Foreskin fibroblast (primary cell): ENCODE measurements at places on chromosomes 16 and 17.

- DNase-seq, result no peak
Measured at GRCh38 chr17:38791162-38791561, 8.2 kb downstream of the PIP4K2B start.

DNA sequence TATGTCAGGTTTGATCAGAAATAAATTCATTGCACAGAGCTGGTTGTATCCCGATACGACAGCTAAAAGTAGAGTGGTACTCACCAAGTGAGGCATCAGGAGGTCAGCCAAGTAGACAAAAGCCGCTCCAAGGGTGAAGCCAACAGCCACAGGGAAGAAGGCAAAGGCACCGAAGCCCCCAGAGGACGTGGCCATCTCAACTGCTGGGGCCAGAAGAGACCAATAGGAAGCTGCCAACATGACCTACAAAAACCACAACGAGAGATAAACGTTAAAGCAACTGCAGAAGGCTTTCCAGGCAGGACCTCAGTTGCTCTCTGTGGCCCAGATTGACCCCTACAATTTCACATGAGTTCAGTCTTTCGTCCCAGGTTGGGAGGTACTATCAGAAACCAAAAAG, 61.0 kb downstream of the SLC39A11 start:
- no peak for DNase-seq

DNA sequence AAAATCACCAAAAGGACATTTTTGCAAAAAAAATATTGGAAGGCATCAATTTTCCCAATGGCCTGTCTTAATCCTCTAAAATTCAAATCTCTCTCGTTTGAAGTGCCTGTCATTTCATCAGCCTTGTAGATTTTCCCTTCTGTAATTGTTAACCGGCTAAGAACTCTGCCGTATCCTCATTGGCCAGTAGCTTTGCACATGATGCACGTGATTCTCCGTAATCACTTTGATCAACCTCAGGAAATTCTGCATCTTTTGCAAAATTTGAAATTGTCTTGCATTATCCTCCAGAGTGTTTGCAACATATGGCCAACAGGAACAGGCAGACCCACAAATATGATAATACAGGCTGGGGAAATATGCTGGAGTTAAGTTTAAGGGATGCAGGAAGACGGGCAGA, 184.2 kb upstream of the RPL38 start:
- no peak for DNase-seq

DNA sequence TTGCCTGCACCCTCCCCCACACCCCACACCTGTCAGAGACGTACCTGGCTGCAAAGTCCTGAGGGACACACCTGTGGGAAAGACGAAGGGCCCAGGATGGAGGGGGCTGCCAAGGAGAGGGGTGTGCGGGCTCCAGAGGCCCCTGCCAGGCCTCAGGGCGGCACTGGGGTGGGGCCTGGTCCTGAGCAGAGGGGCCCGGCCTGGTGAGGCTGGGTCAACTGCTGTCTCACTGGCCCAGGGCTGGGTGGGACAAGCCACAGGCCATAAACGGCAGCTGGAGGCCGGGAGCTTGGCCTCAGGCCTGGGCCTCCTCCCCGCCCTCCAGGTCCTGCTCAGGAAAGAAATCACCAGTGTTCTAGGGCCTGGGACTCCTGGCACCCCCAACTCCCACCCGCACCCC, 510 bp downstream of the TPSG1 start:
- no peak for DNase-seq

GRCh38 chr16:23466162-23466885, 13.3 kb upstream of the COG7 start:
- DNase-seq, result peak; percentile 93

- no peak for DNase-seq
Measured at GRCh38 chr17:82323514-82324234, 6.3 kb upstream of the CD7 start.
